ENCODE measurements at places on chromosomes 7 and 10.

GRCh38 chr7:80533287-80533686 is 21.4 kb upstream of the GNAT3 start:
- DNase-seq: no peak

DNA sequence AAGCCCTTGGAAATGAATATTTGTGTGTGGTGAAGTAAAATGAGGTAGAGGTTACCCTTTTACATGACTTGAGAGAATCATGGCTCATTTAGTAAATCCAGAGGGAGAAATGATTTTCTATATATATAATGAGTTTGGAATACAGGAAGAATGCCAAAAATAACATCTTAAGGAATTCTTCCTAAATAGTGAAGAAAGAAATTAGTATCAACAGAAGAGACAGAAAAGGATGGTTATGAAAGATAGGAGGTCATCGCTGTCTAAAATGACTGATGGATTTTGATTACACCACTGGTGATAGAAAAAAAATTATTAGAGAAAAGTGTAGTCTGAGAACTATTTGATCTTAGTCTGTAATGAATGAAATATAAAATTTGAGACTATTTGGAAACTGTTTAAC is 283.0 kb downstream of the ADK start:
- DNase-seq: no peak

- DNase-seq: no peak
Observed at GRCh38 chr7:98267303-98267702, 14.2 kb upstream of the BRI3 start.

DNA sequence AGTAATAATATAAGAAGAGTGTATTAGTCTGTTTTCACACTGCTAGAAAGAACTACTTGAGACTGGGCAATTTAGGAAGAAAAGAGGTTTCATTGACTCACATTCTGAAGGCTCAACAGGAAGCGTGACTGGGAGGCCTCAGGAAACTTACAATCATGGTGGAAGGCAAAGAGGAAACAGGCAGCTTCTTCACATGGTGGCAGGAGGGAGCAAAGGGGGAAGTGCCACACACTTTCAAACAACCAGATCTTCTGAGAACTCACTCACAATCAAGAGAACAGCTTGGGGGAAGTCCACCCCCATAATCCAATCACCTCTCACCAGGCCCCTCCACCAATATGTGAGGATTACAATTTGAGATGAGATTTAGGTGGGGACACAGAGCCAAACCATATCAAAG is 212.5 kb upstream of the HDAC9 start:
- DNase-seq: no peak

GRCh38 chr10:51001587-51001986 is 72.7 kb upstream of the PRKG1 start:
- peak; percentile 7 for DNase-seq

DNA sequence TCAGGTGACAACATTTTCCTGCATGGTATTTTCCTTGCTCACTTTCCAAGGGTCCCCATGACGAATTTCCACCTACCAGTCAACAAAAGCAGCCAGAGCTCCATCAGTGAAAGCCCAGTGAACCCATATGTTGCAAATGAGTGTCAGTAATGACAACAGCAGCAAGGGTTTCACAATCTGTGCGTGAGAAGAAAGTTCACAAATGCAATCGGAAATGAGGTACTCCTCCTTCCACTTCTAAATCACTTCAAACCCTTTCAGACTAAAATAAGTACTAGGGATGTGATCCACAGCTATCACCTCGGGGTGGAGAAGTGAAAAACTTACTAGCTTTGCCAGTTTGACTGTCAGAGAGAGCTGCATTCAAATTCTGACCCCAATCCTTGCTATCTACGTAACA is 55.6 kb upstream of the BET1 start:
- peak; percentile 26 for DNase-seq

DNA sequence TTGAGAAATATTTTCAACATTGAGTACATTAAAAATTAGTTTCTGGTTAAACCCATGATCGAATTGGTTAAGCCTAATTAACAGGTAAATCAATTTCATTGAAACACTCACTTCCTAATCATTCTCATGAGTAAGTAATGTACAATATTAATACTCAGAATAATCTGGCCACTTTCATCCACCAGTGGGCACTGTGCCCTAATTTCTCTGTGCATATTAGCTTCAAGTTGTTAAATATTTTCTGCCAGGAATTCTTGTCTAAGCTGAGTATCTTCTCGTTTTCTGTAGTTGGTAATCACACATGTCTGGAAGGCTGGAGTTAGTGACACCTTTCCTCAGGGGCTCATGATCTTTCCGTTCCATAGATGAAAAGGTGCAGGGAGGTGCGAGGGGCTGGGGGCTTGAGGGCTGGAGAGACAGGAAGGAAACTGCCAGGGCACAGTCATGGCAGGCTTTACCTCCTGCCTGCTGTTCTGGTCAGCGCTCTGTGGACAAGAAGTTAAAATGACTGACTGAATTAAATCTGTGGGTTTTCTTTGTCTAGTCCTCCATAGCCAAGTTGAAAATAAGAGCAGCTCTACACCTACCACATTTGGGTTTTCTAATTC is 71.9 kb downstream of the WIPF3 start:
- no peak for DNase-seq

- no peak for DNase-seq
Observed at GRCh38 chr10:117441812-117442443, 66.7 kb upstream of the PDZD8 start.

DNA sequence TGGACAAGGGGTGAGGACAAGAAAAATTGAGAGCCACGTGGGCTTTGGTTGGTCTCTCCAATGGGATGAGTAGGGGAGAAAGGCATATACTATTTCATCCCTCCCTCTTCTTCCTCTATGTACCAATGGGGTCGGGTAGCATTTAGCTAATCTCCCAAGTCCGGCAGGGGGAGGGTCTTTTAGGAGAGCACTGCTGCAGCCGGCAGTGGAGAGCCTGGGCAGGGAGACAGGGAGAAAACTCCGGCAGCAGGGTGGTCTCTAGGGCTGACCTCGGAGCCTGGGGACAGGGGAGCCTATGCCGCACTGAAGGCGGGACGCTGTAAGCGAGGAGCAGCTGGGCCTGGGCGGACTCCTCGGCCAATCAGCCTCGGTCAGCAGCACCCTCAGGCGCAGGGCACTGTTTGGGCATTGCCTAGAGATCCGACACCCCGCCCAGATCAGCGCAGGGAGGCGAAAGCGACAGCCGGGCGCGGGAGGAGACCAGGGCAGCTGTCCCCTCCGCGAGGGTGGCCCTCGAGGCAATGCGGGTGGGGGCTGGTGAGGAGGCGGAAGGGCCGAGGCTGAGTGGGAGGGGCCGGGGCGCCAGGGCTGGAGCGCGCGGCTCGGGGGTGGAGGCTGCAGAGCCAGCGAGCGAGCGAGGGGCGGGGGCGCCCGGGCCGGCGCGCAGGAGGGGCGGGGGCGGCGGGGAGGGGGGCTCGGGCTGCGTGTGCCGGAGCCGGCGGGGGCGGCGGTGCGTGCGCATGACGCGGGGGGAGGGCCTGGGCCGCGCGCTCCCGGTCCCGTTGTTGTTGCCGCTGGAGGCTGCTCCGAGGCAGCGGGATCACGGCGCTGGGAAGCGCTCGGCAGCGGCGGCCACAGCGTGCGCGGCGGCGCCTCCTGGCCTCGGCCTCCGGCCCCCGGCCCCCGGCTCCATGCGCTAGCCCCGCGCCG is at the start of gene AGAP3:
AGAP3 (plus strand) TSS at position 785 of the 930 bp plus-strand sequence. CDS start 267 bp downstream, outside the sequence.
- peak; percentile 71 for DNase-seq

DNA sequence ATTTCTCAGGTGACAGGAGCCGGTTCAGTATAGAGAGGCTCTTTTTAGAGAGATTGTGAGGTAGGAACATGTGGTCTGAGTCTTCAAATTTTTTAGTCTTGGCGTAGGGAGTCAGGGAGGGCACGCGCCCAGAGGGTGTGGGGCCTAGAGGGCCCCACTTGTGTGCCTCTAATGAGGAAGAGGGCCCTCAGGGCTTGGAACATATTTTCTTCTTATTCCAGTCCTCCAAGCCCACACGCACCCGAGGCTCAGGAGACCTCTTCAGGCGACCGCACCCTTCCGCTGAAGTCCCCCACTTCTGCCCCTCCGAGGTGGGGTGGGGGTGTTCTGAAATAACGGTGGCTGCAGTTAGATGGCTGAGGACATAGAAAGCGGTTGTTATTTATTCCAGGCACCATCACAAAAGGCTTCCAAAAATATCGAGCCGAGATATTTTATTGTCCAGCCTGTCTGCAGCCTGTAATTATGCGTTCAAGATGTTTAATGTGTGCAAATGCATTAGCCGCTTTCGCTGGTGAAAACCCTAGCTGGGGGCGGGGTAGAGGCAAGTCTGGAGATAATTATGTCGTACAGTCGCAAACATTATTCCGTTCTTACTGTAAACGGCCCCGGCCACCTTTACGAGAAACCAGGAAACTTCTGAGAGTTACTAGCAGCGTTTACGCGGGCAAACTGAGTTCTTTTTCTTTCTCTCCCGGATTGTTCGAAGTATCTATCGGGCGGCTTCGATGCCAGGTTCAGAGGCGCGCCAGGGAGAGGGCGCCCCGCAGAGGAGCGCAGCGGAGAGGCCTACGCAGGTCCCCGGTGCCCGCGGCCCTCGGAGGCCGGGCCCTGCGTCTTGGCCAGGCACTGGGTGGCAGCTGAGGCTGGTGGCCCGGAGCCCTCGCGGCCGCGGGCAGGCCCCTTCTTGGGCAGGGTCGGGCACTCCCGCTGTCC is 12.9 kb upstream of the HOXA13 start:
- no peak for DNase-seq

GRCh38 chr7:139541600-139542307 is 18.3 kb downstream of the CLEC2L start:
- no peak for DNase-seq

DNA sequence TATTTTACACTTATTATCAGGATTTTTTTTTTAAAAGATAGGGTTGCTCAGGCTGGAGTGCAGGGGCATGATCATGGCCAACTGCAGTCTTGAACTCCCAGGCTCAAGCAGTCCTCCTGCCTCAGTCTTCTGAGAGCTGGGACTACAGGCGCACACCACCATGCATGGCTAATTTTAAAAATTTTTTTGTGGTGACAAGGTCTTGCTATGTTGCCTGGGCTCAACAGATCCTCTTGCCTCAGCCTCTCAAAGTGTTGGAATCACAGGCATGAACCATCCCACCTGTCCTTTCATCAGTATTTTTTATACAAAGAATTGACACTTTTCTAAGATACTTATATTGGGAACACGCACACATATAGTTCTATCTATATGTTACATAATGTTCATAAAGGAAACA is 99.3 kb downstream of the PIP4K2A start:
- no peak for DNase-seq

DNA sequence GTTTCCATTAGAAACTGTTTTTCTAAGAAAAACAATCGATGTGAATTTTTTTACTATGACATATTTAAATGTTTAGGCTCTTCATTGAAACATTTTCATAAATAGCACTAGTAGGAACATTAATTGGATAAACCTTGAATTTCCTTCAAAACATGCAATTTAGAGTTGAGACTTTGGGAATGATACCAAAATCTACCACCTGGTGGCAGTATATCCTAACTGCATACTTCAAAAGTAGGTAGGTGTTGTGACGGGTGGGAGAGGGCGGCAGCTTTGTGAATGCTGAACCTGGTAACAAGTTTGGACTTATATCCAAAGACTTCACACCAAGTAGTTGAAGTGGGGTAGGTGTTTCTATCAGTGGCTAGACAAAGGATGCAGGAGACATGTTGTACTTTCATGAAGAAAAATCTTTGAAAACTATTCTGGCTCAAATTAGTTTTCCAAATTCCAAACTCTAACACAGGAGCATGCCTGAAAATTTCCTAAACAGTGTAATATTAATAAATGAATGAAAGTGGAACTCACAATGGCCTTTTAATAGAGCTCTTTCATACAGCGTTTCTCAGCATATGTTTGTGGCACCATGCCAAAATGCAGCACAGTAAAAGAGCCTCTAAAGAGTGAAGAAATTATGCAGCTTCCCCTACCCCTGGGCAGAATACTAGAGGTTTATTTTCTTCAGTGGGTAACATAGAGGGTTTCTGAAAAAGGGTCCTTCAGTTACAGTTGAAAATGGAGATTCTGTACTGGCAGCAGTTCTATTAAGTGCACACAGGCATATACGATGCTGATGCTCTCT is 201.0 kb upstream of the TPK1 start:
- DNase-seq: peak; percentile 55

DNA sequence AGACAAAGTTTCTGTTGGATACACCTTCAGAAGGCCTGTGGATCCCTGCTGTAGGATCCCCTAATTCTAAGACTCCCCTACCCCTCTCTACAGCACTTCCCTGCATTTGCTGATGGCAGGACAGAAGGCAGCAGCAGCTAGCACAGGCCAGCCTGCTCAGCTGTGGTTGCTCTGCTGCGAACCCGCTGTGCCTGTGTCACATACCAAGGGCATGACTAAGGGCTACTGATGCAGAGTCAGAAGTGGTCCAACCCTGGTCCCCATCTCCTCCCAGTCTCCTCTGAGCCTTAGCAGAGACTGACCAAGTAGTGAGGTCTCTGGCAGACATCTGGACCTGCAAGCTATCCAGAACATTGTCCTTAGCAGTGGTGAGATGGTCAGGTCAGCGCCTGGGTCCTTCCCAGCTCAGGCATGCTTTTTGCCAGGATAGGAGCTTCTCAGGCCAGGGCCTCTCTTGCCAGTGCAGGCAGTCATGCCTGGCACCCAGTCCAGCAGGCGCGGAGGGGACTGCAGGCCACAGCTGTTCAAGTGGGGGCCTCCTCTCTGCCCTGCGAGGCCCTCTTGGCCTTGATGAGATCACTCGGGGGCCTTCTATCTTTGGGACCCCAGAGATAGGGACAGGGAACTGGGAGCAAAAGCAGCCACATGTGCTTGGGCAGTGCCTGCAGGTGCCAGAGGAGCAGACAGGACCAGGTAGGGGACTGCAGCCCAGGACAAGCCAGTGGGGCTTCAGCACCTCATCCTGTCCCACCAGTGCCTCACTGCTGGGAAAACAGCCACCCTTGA is 146.4 kb downstream of the ZNF248 start:
- no peak for DNase-seq

DNA sequence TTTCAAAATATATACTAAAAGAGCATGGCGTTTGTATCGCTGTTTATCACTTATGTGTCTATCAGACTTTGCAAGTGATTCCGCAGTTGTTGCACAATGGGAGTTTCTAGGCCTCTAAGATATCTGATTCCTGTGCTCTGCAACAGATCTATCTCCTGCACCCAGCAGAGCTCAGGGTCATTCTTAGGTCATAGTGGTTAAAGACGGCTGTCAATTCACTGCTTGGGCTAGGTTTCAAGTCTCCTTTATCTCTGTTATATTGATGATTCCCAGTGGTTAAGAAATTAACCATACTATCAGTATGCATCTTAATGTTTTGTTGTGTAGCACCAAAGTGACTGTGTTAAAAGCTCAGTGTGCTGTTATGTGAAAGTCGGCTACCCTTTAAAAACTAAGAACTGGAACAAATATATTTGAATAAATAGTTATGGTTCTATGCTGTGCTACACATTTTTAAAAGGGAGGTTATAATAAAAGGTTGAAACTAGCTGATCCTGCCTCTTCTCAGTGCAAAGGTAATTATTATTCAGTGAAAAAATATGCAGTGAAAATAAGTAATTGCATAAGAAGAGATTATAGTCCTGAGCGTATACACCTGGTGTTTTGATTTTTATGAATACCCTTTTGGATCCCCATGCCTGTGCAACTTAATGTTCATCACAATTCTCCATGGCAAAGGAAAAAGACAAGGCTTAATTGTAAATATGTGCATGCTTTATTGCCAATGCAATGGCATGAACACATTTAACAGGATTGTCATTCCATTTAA is 24.0 kb downstream of the HOXA1 start:
- no peak for DNase-seq

All from activated CD4-positive, alpha-beta T cell treated with anti-CD3 and anti-CD28 coated beads, Interleukin-2, amount 50 U/mL, for 16 hours (primary cell).